Naive thymus-derived CD4-positive, alpha-beta T cell (primary cell): ENCODE measurements at places on chromosomes 7 and 10. TPM values are rescaled to one million over a fixed set of nuclear protein-coding genes. Genes with fewer than 3 reads are reported as not detected.

GRCh38 chr10:33441561-33441960 is 107.1 kb upstream of the NRP1 start:
- no peaks in the 10 kb centered on the region for H3K27me3 ChIP-seq
- DNase-seq: no peak
- H3K27ac ChIP-seq: no peak overlapping the region
- H3K36me3 ChIP-seq: no peaks in the 10 kb centered on the region
- H3K4me3 ChIP-seq: no peak overlapping the region
- no peaks in the 10 kb centered on the region for H3K4me1 ChIP-seq

DNA sequence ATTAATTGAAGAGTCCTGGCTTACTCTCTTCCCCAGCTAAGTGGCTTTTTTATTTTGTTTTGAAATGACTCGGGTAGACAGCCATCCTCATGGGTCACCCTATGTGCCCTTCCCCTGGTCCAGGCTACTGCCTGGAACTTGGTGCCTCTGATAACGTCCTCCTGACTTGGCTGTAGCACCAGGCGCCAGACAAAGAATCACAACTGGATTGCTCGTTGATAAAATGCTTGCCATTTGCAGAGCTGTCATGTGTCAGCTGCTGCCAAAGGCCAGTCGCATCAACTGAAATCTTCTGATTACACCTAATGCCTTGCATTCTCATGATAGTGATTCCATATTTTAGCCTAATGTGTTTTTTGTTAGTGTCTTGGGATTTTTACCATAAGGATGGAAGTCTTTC is 27.4 kb upstream of the ABLIM1 start:
- H3K27me3 ChIP-seq: no peaks in the 10 kb centered on the region
- no peak for DNase-seq
- no peak overlapping the region for H3K27ac ChIP-seq

- H3K27ac ChIP-seq: peak overlapping the region; percentile 98
- H3K4me1 ChIP-seq: peaks cover 7% of the 10 kb centered on the region
- no peaks in the 10 kb centered on the region for H3K36me3 ChIP-seq
- DNase-seq: peak; percentile 80
- peak overlapping the region; percentile 65 for H3K4me3 ChIP-seq
- H3K27me3 ChIP-seq: no peaks in the 10 kb centered on the region
These were observed 68.3 kb downstream of the CREM start for GRCh38 chr10:35194906-35195305.

GRCh38 chr10:78044699-78045098 is 11.0 kb downstream of the RPS24 start:
- no peak for DNase-seq
- no peak overlapping the region for H3K4me3 ChIP-seq
- H3K27me3 ChIP-seq: no peaks in the 10 kb centered on the region
- H3K4me1 ChIP-seq: no peaks in the 10 kb centered on the region

GRCh38 chr10:119933179-119933578 is 40.6 kb downstream of the SEC23IP start:
- no peaks in the 10 kb centered on the region for H3K4me1 ChIP-seq
- no peak overlapping the region for H3K4me3 ChIP-seq
- no peaks in the 10 kb centered on the region for H3K27me3 ChIP-seq
- no peak for DNase-seq
- no peak overlapping the region for H3K27ac ChIP-seq

- no peaks in the 10 kb centered on the region for H3K27me3 ChIP-seq
- H3K36me3 ChIP-seq: no peaks in the 10 kb centered on the region
- no peak overlapping the region for H3K27ac ChIP-seq
- no peak for DNase-seq
- no peaks in the 10 kb centered on the region for H3K4me1 ChIP-seq
These were observed 589.3 kb downstream of the DNAJB6 start for GRCh38 chr7:157926107-157926506.

DNA sequence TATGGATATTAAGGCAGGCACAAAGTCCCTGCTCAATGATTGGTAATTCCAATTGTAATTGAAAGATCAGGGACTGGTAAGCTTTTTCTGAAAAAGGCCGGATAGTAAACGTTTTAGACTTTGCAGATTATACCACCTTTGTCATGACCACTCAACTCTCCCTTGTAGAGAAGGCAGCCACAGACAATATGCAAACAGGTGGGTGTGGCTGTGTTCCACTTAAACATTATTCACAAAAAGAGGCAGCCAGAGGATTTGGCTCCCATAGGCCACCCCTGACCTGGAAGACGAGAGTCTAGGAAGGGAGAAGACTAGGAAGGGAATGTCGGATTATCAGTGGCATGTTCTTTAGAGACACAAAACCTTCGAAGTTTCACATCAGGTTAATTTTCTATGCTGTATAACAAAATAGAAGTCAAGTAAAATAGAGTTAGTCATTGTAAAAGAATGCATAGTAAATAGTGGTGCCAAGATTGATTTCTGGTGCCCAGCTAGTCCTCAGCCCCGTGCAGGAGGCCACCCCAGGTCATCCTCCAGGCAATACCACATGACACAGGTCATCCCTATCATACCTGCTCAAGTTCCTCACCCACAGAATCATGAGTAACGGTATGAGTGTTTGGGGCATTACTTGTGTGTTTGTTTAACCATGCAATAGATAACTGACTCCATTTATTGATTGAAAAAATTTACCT is 193.8 kb downstream of the PLPP4 start:
- H3K4me3 ChIP-seq: no peak overlapping the region
- no peaks in the 10 kb centered on the region for H3K27me3 ChIP-seq
- no peak for DNase-seq
- H3K27ac ChIP-seq: no peak overlapping the region
- no peaks in the 10 kb centered on the region for H3K36me3 ChIP-seq
- H3K4me1 ChIP-seq: no peaks in the 10 kb centered on the region

GRCh38 chr10:123912871-123913270 is 21.3 kb upstream of the CPXM2 start:
- H3K4me3 ChIP-seq: no peak overlapping the region
- H3K27me3 ChIP-seq: no peaks in the 10 kb centered on the region
- no peak for DNase-seq
- H3K27ac ChIP-seq: no peak overlapping the region

GRCh38 chr10:21519941-21520436 is 5.5 kb downstream of the SKIDA1 start:
- H3K27me3 ChIP-seq: peaks cover 52% of the 10 kb centered on the region
- DNase-seq: no peak
- no peak overlapping the region for H3K27ac ChIP-seq
- H3K36me3 ChIP-seq: no peaks in the 10 kb centered on the region
- H3K4me1 ChIP-seq: peaks cover 42% of the 10 kb centered on the region

GRCh38 chr7:148708026-148708885 is 9.6 kb downstream of the CUL1 start:
- no peaks in the 10 kb centered on the region for H3K27me3 ChIP-seq
- no peak for DNase-seq
- no peaks in the 10 kb centered on the region for H3K4me1 ChIP-seq
- H3K36me3 ChIP-seq: no peaks in the 10 kb centered on the region

DNA sequence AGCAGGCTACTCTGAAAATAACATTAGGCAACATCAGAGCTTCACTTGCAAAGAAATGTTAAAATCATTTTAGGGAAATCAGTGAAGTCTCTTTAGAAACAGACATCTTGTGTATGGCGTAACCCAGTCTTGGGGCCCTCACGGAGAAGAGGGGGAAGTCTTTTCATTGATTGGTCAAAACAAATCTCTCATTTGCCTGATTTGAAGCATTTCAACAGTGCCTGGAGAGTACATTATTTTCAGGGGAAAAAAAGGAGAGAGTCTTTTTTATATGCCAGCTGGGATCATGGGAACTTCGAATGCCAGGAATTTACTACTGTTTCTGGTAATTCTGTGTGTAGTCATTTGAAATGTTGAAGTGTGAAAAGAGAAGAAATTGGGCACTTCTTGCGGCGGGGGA is 471.4 kb downstream of the PLXDC2 start:
- no peak overlapping the region for H3K27ac ChIP-seq
- H3K4me1 ChIP-seq: no peaks in the 10 kb centered on the region
- H3K4me3 ChIP-seq: no peak overlapping the region
- DNase-seq: no peak
- no peaks in the 10 kb centered on the region for H3K36me3 ChIP-seq

GRCh38 chr10:62934258-62934657 is 118.1 kb upstream of the EGR2 start:
- no peaks in the 10 kb centered on the region for H3K27me3 ChIP-seq
- no peak overlapping the region for H3K27ac ChIP-seq
- no peak for DNase-seq
- no peaks in the 10 kb centered on the region for H3K4me1 ChIP-seq

DNA sequence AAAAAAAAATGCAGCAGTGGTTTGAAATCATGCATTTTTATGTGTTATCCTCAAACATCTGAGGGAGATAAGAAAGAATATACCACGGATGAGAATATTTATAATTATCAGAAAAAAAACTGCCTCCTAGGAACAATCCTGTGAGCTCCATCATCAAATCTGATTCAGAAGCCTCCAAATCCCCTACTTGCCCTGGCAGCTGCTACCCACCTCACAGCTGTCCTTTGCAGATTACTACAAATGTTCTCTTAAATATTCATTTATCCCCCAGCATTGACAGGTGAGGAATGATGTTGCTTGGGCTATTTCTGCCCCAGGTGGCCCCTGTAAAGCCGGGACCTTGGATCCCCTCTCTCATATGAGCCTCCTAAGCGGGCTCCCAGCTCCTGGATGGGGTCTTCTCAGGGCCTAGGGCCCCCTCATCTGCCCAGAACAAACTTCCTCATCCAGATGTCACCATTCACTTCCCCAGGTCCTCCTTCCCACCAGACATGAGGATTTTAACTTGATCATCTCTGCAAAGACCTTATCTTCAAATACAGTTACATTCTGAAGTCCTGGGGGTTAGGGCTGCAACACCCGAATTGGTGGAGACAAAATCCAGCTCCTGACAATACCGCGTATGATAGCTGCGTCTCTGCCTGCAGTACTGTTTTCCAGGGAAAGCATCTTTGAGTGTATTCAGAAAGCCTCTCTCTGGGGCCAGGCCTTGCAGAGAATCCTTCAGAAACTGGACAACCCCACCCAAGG is 81.9 kb upstream of the INSIG1 start:
- no peak for DNase-seq
- no peaks in the 10 kb centered on the region for H3K36me3 ChIP-seq
- no peaks in the 10 kb centered on the region for H3K4me1 ChIP-seq
- H3K4me3 ChIP-seq: no peak overlapping the region
- no peak overlapping the region for H3K27ac ChIP-seq

DNA sequence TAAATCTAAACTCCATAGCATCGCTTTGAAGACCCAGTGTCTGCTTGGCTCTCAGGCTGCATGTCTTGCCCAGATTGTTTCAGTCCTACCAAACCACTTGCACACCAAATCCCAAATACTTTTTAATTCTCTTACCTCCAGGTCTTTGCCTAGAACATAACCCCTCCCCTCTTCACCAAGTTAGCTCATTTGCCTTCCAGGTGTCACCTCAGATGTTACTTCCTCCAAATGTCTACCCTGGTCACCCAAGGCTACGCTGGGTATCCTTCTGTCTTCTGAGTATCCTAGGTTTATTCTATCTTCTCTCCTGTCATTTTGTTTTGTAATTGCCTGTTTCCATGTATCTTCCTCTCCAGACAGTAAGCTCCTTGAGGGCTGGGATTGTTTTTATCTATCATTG is 11.1 kb downstream of the SLC25A28 start:
- H3K27ac ChIP-seq: no peak overlapping the region
- DNase-seq: no peak
- H3K27me3 ChIP-seq: no peaks in the 10 kb centered on the region
- H3K36me3 ChIP-seq: peaks cover 21% of the 10 kb centered on the region
- H3K4me1 ChIP-seq: no peaks in the 10 kb centered on the region

DNA sequence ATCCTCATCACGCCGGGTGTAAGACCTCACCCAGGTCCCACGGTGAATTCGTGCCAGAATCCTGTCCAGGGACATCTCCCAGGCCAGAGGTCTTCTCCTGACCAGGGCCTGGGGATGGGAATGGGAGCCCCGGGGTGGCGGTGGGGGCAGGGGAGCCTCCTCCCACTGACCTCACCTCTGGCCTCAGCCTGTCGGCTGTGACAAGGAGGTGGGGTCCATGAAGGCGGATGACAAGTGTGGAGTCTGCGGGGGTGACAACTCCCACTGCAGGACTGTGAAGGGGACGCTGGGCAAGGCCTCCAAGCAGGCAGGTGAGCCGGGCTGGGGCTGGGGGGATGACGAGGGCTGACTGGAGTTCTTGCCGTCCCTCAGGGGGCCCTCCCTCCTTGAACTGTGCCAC is 41.3 kb downstream of the TBATA start:
- no peaks in the 10 kb centered on the region for H3K4me1 ChIP-seq
- DNase-seq: no peak
- H3K27me3 ChIP-seq: no peaks in the 10 kb centered on the region

DNA sequence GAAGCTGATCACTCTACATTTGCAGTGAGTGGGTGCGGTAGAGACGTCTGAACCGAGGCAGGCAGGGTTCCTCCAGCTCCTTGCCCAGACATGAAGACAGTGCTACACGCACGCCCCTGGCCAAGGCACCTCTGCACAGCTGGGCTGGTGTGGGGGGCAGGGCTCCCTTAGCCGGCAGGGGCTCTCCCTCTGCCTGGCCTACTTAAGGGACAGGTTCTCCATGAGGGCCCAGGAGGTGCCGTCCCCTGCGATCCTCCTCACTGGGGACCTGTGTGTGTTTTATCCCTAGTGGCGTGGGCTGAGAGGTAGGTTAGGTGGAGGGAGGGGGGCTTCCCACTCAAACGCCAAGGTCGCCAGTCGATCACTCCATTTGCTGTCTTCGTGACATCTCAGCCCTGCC is 35.3 kb downstream of the IL15RA start:
- no peaks in the 10 kb centered on the region for H3K4me1 ChIP-seq
- peaks cover 18% of the 10 kb centered on the region for H3K36me3 ChIP-seq
- DNase-seq: no peak

DNA sequence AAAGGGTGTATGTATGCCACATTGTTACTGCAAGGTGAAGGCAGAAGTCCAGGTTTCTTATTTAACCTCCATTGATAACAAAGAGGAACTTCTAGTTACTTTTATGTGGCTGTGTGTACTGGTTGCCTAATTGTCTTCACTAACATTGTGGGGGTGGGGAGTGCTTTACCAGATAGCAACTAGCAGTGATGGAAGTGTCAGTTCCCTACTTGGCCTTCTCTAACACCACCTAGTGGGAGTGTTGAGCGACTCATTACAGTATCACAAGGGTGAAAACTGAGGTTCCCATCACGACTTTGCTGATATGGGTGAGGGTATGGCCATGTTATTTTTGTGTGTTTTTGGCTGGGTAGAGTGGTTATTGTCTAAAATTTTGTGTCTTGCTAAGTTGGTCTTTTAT is 274.4 kb downstream of the THSD7A start:
- no peak for DNase-seq
- H3K27me3 ChIP-seq: no peaks in the 10 kb centered on the region
- no peak overlapping the region for H3K4me3 ChIP-seq
- no peaks in the 10 kb centered on the region for H3K4me1 ChIP-seq
- no peaks in the 10 kb centered on the region for H3K36me3 ChIP-seq

The PGAM2 gene
- total RNA-seq: 1.8 TPM

The TNS3 gene
- 1.4 TPM for total RNA-seq

The SPDYE5 gene
- 0.47 TPM for total RNA-seq

The FFAR4 gene
- total RNA-seq: not detected

The WAC gene
- 179 TPM for total RNA-seq

The EMX2 gene
- total RNA-seq: not detected

The FGFBP3 gene
- 1.1 TPM for total RNA-seq

The REEP3 gene
- 8.1 TPM for total RNA-seq

The TMEM196 gene
- not detected for total RNA-seq
